ENCODE measurements at places on chromosomes 12 and 14.
A peak's percentile ranks its signal among the peaks of the same experiment; 100 is the strongest.

DNA sequence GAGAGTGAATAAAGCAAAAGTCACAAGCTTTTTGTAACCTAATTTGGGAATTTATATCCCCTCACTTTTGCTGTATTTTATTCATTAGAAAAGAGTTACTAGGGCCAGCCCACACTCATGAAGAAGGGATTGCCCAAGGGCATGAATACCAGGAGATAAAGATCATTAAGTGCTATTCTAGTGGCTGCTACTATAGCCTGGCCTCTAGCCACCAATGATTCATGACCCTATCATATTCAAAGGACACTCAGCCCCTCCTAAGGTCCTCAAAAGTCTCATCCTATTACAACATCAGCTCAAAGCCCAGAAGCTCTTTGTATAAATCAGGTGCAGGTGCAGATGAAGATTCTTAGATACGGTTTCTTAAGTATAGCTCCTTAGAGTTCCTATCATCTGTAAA lies 518.1 kb downstream of the TRHDE start:
- no peak for DNase-seq

- no peak for DNase-seq
Observed at GRCh38 chr12:117403586-117404139, 42.2 kb upstream of the NOS1 start.

DNA sequence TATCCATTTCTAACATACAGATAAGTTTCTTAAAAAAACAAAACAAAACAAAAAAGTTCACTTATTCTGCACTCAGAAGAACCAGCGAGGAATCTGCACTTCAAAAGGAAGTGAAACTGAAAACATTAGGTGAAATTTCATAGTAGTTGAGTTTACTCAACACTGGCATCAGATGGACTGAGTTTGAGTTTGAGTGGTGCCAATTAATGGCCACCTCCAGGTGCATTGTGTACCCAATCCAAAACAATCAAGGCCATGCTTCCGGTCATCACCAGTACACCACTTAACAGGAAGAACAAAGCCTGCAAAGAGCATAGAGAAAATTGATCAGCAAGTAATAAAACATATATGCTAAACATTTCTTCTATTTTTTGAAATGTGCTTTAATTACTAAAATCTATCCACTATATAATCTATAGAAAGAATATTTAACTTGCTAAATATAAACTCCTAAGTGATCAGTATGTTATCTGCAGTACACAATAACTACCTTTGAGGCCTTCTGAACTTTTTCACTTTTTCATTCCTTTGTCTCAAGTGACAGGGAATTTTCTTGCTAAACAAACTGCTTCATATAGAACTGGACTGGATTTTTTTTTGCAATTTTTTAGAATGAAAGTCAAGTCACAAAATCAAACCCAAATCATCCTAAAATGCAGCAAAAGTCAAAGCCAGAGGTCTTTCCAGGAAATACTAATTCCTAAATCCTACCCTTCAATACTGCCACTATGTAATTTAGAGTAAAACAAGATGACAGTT lies 11.5 kb downstream of the SLC38A2 start:
- DNase-seq: no peak

DNA sequence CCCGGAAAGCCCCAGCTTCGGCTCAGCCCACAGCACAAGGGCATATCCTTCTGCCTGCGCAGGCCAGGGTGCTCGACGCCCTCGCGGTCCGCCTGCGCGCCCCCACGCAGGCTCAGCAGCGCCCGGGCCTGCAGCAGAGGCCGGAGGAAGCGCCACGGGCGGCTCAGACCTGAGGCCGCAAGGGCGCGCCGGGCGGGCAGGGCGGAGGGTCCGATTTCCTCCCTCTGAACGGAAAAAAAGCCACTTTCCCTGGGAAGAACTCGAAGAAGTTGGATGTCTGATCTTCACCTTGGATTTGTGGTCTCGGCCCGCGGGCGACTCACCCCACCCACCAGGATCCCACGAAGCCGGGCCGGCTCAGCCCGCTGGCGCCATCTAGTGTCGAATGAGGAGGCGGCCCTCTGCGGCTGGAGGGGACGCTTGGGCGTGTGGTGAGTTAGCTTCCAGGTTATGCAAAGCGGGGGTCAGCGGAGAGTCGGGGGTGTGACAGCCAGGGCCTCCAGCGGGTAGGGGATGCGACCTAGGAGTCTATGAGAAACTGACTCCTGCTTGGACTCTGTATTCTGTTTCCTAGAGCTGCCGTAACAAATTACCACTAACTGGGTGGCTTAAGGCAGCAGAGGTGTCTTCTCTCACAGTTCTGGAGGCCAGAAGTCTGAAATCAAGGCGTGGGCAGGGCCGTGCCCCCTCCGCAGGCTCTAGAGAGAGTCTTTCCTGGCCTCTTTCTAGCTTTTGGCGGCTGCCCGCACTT lies 40.0 kb upstream of the SRSF5 start:
- peak; percentile 70 for DNase-seq

GRCh38 chr12:109387425-109388166 lies 39.9 kb downstream of the MYO1H start:
- no peak for DNase-seq

DNA sequence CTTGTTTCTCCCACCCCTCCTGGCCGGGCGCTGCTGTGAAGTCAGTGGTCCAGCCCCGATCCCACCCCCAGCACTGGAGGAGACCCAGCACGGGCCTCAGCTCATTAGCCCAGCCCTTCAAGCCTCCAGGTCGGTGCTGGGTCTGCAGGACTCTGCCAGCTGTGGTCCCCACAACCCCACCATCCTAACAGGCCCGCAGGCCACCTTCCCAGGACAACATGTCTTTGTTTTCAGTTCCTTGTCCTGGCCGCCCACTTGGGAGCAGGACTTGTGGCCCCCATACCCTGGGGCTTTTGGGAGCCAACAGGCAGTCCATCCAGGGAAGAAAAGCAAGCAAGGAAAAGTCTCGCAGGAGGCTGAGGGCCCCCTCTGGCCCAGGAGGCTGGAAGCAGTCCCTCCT lies 60.0 kb downstream of the HRK start:
- DNase-seq: no peak

Measured in stimulated activated naive B cell treated with anti-CD40 and anti-IgM and Interleukin-4, amounts not matched to agents 10 μg/mL and 1 μg/mL and 100 μg/mL, for 72 hours (primary cell).